ENCODE measurements at places on chromosomes 12 and 14.

DNA sequence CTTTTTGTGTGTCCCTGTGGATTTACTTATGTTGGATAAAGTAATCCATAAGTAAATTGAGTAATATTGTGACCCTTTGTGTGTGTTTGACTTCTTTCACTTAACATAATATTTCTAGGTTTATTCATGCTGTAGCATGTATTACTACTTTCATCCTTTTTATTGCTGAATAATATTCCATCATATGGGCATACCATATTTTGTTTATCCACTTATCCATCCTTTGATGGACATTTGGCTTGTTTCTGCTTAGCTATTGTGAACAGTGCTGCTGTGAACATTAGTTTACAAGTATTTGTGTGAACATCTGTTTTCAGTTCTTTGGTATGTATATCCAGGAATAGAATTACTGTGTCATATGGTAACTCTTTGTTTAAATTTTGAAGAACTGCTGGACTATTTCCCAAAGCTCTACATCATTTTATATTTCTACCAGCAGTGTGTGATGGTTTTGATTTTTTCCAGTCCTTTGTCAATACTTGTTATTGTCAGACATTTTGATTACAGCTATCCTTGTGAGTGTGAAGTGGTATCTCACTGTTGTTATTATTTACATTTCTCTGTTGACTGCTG is 25.2 kb downstream of the G2E3 start:
- peak; percentile 34 for DNase-seq

GRCh38 chr12:23687947-23688346 is 261.5 kb downstream of the SOX5 start:
- no peak for DNase-seq

GRCh38 chr12:109223211-109223610 is 85.9 kb downstream of the FOXN4 start:
- DNase-seq = no peak

DNA sequence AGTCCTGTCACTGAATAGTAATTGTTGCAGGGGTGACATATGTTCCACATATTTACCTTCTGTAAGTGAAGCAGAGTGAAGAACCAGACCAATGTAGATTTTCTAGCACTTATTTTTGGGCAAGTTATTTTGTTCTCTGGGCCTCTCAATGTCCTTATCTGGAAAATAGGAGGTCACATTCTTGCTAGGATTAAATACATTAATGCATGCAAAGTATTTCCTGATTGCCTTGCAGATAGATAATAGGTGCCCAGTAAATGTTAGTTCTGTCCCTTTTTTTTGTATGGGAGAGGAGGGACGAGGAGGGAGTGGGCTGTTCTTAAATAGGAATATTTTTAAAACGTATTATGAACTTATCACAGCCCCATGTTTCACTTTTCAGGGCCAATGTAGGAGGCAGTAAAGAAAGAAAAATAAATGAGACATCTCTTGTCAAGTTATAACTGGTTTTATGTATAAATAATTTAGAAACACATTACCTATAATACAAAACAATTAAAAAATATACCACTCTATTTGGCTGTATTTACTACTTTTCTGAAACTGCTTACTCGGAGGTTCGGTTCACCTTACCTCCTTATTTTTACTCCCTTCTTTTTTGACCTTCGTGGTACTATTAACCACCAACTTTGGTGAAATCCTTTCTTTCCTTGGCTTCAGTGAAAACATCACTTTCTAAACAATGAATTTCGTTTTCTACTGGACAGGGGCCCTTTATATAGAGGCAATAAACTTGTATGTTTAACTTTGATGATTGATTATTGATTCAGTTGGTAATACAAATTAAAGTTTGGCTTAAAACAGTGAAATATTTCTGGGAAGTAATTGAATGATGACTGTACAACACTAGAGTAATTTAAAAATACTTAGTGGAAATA is 41.9 kb downstream of the DIP2B start:
- peak; percentile 36 for DNase-seq

DNA sequence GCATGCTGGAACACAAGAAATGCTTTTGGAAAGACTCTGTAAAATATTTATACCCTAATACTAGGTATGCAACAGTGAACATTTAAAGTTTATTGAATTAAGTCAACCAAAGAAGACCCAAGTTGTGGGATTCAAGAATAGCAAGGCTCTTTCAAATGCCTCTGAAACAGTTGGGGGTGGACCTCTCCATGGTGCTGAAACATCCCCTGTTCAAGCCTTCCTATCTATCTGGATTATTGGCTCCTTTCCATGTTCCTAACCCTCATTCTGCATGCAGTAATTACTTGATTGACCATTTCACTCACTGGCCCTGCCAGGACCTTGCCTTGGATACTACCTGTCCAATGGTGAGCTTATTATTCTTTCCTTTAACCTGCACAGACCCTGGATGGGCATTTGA is 349.7 kb downstream of the NRXN3 start:
- peak; percentile 6 for DNase-seq

DNA sequence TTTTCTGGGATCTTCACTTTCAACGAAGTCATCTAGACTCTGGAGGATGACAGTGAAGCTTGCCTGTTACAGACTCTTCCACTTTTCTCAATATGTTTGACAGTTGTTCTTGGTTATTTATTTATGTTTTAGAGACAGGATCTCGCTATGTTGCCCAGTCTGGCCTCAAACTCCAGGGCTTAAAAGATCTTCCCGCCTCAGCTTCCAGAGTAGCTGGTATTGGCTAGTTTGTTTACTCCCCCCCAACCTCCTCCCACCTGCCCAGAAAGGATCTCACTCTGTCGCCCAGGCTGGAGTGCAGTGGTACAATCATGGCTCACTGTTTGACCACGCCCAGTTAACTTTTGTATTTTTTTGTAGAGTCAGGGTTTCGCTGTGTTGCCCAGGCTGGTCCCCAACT is 3.3 kb downstream of the SPATS2 start:
- DNase-seq = no peak

- no peak for DNase-seq
These were observed 17.4 kb downstream of the CDKN1B start for GRCh38 chr12:12734561-12735071.

DNA sequence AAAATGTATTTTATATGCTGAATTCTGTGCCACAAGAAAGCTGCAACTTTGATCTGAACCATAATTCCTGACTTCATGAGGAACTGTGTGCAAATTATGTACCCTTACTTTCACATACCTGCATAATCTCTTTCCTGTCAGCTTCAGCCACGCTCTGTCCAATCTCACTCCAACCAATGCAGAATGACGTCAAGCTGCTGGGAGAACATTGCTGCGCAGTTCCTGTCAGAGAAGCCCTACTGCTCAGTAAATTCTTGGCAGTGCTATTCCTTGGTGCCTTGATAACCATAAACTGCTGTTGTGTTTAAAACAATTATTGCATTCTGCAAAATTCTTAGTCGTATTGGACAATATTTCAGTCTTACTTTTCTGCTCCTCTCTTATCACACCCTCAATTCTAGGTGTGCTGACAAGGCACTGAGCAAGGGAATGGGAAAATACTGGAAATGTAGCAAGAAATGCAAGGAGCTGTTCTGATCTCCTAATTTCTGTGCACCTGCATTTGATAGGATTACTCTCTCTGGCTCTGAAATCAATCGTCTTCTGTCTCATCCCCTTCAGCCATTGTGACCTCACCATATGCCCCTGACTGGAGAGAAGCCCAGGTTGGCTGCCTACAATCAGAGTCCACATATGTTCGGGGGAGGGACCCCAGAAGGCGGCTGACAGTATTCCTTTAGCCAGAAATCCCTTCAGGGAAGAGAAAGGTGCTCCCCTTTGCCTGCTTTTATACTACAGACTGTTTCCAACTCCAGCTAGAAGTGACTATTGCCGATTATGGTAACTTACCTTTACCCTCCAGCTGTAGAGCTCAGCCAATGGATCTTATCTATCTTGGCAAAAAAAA is 274.9 kb upstream of the NOVA1 start:
- DNase-seq = peak; percentile 47

GRCh38 chr14:97641827-97642226 is 844.6 kb downstream of the VRK1 start:
- DNase-seq = no peak

GRCh38 chr14:39442293-39442692 is 10.1 kb upstream of the FBXO33 start:
- peak; percentile 78 for DNase-seq

GRCh38 chr14:64838656-64839055 is 41.1 kb downstream of the SPTB start:
- no peak for DNase-seq

- peak; percentile 14 for DNase-seq
These were observed 599 bp downstream of the PAPLN start for GRCh38 chr14:73237786-73238423.

DNA sequence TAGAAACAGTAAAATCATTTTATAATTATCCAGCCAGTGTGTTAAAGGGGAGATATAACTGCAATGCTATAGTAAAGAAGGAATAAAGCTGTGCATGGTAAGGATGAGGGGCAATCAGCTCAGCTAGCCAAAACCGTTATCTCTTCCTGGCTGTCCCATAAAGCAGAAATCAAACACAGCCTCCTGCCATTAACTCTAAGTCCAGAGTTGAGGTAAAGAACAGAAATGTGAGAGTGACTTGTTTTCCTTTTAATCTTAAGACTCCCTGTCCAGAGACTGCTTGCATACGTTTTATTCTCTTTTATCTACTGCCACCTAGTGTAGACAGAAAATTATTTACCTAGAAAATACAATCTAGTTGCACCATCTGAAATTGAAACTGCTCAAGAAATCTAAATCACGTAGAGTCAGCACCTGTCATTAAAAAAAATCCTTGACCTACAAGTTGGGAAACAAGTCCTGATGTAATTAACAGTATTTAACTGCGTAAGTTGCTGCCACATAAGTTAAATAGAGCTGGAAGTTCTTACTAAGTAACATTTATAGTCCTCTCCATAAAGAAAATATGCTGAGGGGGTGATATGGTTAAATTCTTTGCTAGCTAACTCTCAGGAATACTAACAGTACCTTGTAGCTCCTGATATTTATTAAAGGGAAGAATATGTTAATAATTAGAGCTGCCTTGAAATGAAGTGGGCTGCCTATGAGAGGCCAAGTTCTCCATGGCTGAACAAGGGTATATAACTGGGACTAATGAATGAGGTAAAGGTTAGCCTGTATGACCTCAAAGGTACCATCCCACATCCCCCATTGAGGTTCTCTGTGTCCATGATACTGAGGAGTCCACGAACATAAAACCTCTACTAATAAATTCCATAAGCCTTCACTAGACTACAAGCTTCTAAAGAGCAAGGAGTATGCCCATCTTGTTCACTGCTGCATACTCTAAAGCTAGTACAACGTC is 62.7 kb downstream of the GALNT4 start:
- peak; percentile 88 for DNase-seq

DNA sequence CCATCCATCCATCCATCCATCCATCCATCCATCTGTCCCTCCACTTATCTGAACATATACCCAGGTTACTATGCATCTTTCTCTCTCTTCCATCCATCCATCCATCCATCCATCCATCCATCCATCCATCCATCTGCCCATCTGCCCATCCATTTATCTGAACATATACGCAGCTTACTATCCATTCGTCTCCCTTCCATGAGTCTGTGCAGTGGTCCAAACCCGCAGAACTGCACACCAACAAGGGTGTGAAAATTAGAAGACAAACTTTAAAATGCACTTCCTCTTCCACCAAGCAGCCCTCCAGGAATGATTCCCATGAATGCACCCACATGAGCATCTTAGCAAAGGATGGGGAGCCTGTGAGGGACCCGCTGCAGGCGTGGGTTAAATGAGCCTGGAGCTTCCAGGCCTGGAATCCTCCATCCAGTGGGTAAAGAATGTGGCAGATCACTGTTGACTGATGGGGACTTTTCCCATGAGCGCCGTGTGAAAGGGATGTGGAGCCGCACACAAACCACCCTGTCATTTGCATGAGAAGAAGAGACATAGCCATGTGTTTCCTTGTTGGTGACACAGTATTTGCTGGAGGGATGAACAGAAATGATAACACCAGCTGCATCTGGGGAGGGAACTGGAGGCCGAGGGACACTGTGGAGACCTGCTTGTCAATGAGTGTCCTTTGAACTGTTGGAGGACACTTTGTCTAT is 376.6 kb downstream of the ADGRD1 start:
- no peak for DNase-seq

- DNase-seq = no peak
These were observed 110.9 kb downstream of the FSCB start for GRCh38 chr14:44396226-44396625.

DNA sequence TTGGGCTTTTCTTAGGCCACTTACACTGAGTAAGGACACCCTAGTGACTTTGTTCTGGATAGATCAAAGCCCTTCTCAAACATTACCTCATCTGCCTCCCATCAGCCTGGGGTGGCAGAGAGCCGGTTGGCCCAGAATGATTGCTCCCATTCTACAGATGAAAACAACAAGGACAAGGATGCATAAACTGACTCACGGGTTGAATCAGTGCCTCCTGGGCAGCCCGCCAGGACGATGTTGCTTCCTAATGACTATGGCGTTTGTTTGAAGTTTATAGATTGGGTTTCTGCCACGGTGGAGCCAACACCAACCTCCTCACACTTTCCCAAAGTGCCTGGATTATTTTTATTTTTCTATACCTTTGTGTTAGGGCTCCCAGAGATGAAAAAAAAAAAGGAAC is 3.6 kb upstream of the VRK1 start:
- peak; percentile 6 for DNase-seq

- peak; percentile 42 for DNase-seq
These were observed 70.2 kb upstream of the GPHB5 start for GRCh38 chr14:63388766-63389431.

GRCh38 chr12:108768591-108769500 is 37.5 kb upstream of the CORO1C start:
- no peak for DNase-seq
